CD8-positive, alpha-beta memory T cell (primary cell): ENCODE measurements at places on chromosomes 6 and 20.

GRCh38 chr6:939526-940252 is 246.8 kb upstream of the EXOC2 start:
- DNase-seq, result no peak

GRCh38 chr20:49466114-49466912 is 16.2 kb downstream of the KCNB1 start:
- DNase-seq, result no peak

DNA sequence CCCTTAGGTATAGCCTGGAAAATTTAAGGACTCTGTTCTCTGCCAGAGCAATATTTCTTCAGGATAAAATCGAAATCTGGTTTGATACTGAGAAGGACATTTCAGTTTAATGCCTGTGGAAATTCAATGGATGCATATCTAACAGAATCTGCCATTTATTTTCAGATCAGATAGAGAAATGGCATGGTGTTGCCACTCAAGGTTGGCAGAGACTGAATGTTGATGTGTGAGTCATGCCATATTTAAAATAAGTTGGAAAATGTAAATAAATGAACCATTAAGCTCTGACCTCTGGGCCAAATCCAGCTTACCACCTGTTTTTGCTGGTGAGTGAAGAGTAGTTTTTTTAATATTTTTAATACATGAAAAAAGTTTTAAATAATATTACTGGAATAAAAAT is 594.6 kb downstream of the DOK5 start:
- no peak for DNase-seq

DNA sequence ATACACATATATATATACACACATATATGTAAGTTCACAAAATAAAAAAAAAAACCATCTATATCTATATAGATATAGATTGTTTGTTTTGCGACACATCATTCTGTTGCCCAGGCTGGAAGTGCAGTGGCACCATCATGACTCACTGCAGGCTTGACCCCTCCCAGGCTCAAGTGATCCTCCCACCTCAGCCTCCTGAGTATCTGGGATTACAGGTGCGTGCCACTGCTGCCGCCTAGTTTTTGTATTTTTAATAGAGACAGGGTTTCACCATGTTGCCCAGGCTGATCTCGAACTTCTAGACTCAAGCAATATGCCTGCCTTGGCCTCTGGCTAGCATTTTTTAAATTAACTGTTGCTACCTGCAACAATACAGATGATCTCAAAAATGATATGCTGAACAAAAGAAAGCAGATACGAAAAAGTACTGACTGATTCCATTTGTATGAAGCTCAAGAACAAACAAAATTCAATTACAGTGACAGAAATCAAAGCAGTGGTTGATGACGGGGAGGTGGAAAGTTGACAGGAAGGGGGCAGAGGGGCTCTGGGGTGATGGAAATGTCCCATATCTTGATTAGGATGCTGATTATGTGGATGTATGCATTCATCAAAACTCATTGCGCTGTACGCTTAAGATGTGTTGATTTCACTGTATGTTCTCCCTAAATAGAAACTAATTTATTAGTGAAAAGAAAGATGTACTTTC is 49.6 kb downstream of the ATXN1 start:
- peak; percentile 58 for DNase-seq

- no peak for DNase-seq
Measured at GRCh38 chr20:40638414-40638813, 50.6 kb downstream of the MAFB start.

- DNase-seq, result no peak
Measured at GRCh38 chr6:127939442-127940066, 38.7 kb upstream of the THEMIS start.

DNA sequence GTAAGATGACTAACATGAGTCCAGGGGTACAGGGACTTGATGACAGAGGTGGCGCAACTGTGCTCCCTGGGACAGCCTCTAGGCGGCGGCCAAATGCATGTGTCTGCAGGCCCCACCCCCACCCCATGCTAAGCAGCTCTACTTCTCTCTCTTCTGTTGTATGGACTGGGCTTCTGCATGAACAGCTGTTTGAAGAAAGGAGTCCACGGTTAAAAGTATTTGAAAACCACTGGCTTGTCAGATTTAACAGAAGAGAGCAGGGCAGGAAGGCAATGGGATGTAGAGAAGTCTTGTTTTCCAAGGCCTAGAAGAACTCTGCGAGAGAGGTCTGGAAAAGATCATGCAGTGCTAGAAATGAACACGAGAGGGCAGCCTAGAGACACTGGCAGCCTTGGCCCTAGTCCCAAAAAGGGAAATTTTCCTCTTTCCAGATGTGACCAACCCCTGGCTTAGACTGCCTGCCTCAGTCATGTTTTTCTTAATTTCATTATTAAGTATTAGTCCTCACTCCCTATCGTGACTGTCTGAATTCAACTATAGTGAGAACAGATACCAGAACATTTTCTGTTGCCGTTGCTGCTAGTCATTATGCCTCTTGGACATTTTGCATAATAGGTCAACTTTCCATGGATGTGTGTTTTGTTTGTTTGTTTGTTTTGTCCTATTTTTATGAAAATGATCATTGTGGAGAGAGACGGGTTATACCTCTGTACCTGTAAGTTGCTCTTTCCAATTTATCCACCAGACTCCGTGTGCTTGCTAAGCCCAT is 265.0 kb downstream of the ADGRG6 start:
- DNase-seq, result peak; percentile 19

- DNase-seq, result no peak
Measured at GRCh38 chr20:15523400-15523799, 1049.8 kb downstream of the KIF16B start.

GRCh38 chr6:132751306-132751705 is 6.4 kb downstream of the VNN2 start:
- no peak for DNase-seq

GRCh38 chr20:40524071-40524470 is 165.0 kb downstream of the MAFB start:
- no peak for DNase-seq

DNA sequence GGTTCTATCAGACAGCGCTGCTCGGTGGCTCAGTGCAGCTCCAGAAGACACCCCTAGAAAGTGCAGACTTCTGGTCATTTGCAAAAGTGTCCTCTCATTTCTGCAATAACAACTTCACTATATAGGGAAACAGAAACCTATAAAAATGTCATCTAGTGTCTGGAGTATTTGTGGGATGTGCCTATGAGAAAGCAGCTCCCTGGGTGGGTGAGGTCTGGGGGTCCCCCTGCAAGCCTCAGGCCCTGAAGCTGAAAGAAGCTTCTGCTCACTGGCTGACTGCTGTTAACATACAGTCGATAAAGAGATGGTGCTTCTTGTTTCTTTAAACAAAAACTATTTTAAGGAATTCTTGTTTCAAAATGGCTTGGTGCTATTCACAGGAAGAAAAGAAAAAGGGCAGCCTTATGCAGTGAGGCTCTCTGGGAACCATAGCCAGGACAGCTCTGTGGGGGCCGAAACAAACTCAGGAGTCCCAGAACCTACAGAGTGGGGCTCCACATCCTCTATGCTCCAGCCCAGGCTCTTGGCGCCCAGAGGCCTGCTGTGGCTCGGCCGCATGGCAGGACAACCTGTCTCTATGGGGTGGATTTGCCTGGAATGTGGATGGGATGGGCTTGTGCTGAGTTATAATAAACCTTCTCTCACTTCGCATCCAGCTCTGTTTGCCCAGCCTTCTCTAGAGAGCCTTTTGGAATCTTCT is 109.7 kb downstream of the BANF2 start:
- DNase-seq, result no peak

DNA sequence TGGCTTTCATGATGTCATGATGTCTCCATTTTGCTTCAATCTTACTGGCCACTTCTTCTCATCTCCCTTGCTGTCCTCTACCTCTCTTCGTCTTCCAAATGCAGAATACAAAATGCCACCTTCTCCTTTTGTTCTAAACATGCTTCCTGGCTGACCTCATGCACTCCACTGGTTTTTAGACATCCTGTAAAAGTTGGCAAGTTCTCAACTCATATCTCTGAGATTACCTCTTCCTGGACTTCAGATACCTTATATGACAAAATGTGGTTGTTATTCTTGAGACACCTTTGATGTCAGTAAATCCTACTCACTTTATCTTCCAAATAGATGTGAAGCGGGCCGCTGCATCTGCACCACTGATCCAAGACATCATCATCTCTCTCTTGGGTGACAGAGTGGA is 212.7 kb upstream of the FOXA2 start:
- DNase-seq, result no peak

DNA sequence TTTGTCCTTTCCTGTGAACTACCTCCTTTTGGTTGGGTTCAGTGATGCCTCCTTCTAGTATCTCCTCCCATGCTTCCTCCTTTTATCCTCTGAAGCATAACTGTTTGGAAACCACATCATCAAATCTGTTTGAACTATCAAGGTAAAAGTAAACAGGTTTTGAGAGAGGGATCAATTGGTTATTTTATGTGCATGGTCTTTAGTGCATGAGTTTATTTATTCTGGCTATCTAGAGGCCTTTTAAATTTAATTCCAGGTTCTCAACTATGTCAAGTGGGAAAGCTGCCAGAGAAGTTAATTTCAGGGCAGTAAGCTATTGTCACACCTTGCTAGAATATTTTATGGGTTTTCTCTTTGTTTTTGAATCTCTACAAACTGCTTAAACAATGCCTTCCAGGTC is 54.1 kb downstream of the WASF1 start:
- DNase-seq, result no peak

GRCh38 chr6:139320081-139320480 is 28.3 kb upstream of the TXLNB start:
- no peak for DNase-seq

- no peak for DNase-seq
Measured at GRCh38 chr6:96721227-96721626, 116.0 kb downstream of the GPR63 start.

DNA sequence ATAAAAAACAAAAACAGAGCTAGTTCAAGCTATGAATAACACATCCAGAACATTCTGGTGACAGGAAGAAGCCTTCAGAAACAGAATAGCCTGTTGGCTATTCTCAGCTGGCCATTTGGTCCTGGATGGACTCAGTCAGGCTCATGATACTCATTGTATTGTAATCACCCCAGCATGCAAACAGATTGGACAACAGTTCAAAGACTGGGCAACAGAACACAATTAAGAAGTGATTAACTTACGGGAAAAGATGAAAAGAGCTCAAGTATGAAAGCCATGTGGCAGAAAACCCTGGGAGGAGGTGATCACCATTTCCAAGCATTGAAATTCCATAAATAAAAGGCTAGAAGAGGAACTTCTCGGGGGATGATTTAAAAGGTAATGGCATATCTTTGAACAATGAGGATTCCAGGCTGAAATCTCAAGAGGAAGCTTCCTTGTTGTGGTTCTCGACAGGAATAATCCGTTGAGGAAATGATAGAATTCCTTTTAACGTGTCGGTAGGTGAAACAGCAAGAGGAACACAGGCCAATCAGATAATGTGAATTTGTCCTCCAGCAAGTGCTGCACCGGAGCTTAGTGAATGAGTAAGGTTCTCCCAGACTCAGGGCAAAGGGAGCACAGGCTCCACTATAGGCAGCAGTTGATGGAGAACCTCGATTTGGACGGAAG is 172.4 kb downstream of the BCAS1 start:
- no peak for DNase-seq

- no peak for DNase-seq
Measured at GRCh38 chr20:62480318-62480717, 4.5 kb upstream of the GATA5 start.

DNA sequence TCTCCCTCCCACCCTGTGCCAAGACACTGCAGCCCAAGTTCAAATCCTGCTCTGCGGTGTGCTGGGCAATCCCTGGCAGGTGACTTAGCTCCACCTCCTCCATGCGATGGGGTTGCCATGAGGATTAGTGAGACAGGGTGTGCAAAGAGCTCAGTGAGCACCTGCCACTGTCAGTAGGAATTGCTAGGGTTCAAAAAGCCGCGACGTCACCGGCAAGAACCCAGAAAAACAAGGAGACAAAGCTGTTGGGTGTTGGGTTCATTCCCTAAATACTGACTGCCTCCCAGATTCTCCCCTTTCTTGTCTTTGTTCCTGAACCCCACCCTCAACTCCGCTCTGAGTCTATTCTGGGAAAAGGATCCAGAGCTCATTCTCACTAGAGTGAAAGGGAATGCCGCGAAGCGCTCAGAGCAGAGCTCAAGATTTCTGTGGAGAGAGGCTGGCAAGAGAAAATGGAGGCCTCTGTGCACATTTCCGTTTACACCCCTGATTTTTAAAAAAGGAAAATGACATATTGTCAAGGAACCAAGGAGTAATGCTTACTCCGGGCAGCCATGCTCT is 13.3 kb downstream of the PMEPA1 start:
- no peak for DNase-seq

DNA sequence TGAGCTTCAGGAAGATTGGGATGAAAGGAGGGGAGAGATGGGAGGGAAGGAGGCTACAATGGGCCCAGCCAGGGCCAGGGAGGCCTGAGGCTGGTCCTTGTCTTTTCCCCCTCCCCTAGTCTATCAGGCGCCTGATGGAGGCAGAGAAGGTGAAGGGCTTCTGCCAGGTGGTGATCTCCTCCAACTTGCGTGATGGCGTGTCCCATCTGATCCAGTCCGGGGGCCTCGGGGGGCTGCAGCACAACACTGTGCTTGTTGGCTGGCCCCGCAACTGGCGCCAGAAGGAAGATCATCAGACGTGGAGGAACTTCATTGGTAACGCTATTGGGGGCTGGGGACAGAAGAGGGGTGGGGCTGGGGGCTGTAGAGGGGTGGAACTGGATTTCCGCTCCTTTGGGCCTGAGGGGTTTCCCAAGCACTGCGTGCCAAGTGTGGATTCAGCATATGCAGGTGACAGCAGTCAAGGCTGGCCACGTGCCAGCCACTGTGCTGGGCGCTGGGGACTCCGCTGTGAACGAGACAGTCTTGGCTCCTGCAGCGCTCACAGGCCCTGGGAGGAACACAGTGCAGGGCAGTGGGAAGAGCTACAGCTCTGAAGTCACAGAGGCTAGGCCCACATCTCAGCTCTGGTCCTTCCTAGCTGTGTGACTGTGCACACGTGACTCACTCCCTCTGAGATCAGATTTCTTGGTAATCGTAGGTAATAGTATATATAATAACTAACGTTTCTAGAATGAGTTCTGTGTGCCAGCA is 22.7 kb downstream of the SLC12A5 start:
- no peak for DNase-seq

GRCh38 chr20:63707558-63708300 is at the start of the genes ARFRP1 and ZGPAT:
Gene ARFRP1, minus strand, starts transcription at chr20:63707976. Its CDS starts 885 bp downstream, at chr20:63707091.
Gene ZGPAT, plus strand, starts transcription at chr20:63708039. Its CDS starts 542 bp downstream, at chr20:63708581.
- DNase-seq, result peak; percentile 87

DNA sequence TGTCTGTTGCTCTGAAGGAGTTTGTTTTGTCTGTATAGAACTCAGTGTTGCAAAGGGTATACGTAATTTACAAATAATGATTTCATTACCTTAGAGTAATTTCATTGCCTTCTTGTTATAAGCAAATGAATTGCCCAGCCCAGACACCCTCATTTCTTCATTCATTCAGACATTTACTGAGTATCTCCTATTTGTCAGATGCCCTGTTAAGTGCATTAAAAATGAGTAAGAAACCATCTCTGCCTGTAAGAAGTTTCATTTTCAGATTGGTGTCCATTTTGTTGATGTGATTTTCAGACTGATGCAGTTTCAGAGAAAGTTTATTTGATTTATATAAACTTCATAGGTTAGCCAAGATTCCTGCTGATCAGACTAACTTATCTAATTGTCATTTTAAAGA is 429.3 kb downstream of the PHF3 start:
- DNase-seq, result no peak

DNA sequence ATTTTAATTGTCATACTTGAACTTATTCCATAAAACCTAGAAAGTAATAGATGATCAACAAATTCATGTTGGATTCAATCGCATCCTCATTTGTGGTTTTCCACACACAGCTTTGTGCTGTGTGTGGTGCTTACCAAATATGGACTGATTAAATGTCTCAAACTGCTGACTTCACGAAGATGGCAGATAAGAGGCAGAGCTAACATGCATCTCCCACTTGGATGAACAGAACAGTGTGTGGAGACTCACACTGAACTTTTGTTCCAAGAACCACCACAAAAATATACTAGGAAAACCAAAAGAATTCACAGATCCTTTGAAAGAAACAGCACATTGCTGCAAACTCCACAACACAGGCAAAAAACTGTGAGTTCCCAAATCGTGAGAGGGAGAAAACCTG is 603.7 kb downstream of the TENT5A start:
- no peak for DNase-seq
